ENCODE measurements at places on chromosomes 3 and 15.

- no peak for DNase-seq
These were observed 120.8 kb downstream of the GMPS start for GRCh38 chr3:155991212-155991611.

DNA sequence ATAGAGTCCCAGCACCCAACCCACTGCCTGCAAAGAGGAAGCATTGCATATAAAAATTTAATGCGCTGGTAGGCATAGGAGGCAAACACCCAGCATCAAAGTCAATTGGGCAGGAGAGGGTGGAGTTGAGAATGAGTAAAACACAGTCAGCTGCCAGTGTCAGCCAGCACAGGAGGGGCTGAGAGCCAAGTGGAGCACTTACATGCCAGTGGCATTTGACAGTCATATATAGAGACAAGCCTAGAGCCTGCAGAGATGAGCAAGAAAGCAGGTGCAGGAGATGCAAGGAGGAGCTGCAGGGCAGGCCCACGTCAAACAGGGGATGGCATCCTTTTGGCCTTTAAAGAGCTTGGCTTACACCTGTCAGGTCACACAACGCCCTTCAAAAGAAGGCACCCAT is 27.6 kb upstream of the ZFAND6 start:
- DNase-seq = no peak

DNA sequence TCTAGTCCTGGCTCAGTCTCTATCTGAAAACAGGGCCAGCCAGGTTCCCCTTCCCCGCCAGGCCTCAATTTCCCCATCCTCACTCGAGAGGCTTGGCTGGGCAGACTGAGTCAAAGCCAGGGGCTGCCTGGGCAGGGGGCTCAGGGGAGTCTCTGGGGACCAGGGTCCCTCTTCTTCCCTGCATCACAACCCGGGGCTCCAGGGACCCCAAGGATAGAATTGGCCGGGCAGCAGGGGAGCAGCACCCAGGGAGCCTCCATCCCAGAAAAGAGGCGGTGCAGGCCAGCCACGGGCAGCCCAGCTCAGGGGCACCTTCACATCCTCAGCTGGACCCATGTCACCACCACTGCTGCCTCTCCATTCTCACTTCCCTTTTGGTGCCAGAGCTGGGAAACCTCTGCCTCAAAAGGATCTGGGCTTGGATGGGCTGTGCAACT is 13.3 kb upstream of the PLXND1 start:
- no peak for DNase-seq

GRCh38 chr3:186220365-186220764 is 111.5 kb upstream of the ETV5 start:
- no peak for DNase-seq

GRCh38 chr15:78389322-78389721 is 48.7 kb upstream of the IREB2 start:
- DNase-seq = no peak

DNA sequence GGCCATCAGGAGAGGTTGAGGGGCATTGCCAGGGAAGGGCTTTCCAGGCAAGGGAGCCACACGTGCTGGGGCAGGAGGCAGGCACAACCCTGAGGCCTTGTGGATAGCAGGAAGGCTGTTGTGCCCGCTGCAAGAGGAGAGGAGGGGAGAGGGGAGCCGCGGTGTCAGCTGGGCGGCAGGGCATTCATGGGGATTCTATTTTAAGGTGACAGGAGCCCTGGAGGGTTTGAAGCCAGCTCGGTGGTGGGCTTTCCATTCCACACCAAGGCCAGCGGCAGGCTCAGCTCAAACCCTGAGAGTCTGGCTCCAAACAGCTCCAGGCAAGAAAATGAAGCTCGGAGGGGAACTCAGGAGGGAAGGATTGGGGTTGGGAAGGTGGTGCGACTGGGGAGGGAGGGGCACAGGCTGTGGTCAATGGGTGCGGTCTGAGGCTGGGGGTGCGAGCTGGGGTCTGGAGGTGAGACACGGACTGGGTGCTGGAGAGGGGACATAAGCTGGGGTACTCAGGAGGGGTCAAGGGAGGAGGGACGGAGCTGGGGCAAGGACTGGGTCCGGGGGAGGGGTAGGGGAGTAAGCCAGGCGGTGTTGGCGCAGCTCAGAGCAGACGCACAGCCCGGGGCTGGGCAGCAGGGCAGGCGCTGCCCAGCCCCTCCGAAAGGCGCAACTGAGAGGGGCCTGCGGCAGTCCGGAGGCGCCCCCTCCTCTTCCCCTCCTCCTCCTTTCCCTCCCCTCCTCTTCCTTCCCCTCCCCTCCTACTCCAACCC is 43.4 kb downstream of the TPRA1 start:
- DNase-seq = no peak

DNA sequence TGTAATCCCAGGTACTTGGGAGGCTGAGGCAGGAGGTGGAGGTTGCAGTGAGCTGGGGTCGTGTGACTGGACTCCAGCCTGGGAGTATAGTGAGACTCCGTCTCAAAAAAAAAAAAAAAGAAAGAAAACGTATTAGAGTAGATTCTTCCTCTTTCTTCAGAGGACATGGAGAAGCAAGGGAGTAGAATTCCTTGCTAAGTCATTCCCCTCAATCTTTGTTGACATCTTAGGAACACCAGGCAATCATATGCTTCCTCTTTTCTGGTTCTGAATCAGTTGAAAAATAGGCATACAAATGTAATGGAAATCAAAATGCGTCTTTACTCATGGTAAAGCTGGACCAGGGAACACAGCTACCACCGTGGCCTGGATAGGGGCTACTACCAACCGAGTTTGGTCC is 38.3 kb upstream of the ATOSA start:
- no peak for DNase-seq
